ENCODE measurements at places on chromosomes 1 and 21.
A peak's percentile ranks its signal among the peaks of the same experiment; 100 is the strongest.

DNA sequence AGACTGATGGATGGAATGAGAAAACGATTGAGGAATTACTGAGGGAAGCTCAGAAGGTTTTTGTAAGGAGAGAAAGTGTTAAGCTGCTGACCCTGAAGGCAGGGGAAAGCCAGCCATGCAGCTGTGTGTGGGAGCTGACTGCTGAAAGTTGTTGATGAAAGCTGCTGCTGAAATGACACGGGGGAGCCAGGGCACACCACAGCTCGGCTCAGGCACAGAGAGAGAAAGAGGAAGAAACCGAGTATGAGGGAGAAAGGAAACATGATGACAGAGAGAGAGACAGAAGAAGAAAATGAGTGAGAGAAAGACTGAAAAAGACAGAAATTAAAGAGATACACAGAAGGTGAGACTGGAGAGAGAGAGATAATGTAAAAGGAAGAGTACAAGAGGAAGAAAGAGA lies 115.5 kb downstream of the LRRC53 start:
- DNase-seq = no peak

- no peak for DNase-seq
These were observed 82.5 kb downstream of the PRDM16 start for GRCh38 chr1:3151456-3151855.

DNA sequence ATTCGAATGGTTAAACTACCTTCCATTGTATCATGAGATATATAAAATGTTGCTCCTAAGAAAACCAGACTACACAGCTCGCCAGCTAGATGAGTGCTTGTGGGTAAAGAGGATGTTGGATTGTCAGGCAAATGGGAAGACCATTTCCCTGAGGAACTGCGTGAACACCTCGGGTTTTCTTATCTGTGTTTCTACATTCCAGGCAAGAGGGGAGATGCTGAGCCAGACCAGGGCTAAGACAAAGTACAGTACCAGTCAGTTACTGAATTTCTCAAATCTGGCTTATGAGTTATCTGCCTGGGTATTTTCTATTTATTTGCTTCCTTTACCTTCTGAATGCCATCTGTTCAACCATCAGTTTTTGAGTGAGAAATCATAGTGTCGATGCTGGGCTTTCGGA lies 170.8 kb downstream of the PLA2G4A start:
- no peak for DNase-seq

DNA sequence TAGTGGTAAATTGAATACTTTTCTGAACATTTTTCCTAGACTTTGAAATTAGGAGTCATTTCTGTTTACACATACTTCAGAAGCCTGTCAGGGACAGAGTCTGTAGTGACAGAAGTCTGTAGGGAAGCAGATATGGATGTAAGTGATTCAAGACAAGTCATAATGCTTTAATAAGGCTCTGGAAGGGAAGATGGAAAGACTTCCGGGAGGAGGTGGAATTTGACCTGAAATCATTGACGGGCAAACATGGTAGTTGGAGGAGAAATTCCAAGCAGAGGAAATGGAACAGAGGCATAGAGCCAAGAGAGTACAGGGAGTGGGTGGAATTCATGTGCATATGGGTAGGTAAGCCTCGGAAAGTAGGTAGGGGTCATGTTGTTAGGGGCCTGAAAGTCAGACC lies 22.5 kb downstream of the CAMTA1 start:
- DNase-seq = no peak

- DNase-seq = no peak
These were observed 509.4 kb downstream of the MATN1 start for GRCh38 chr1:30213936-30214335.

DNA sequence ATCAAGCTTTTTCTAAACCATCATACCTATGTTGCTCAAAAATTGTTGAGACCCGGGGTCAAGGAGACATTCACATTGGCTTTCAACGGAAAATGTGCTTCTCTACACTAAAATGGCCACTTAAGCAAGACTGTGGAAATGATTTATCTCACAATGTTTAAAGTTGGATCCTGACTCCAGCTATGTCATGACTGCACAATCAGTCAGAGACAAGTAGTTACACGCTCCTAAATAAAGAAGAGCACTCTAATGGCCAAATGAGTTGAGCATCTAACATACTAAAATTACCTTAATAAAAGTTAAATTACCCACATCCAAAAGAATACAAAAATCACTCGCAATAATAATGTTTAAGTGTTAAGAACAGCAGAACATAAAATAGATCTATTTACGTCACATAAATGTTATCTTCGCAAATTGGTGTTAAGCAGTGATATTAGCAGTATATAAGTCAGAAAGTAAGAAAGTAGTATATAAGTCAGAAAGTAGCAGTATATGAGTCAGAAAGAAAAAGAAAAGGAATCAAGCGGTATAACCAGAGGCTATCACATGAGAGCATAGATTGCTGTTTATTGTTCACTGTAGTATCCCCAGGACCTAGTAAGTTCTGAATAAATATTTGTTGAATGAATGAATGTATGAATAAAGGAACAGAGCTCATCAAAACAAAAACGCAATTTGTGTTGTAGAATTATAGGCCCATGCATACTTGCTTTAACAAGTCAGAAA lies 28.4 kb downstream of the ZNF281 start:
- DNase-seq = peak; percentile 36

DNA sequence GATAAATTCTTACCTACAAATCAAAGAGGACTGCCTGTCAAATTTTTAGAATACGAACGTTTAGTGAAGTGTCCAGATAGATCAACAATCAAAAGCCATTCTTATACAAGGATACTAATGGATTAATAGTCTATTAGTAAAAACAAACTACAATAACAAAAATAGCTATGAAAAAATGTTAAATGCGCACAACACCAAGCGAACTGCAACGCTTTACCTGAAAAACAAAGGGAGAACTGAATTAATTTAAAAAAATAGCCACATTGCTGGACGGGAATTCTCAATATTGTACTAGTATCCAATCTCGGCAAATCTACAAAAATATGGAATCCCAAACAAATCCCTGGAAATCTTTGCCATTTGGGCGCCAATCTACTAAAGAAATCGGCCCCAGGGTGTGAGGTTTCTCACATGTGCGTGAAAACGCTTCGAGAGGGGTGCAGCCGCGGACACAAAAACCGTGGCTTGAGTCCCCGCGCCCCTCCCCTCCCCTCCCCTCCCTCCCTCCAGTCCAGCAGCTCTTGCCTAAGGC lies 55.6 kb downstream of the TRAF5 start:
- DNase-seq = no peak

DNA sequence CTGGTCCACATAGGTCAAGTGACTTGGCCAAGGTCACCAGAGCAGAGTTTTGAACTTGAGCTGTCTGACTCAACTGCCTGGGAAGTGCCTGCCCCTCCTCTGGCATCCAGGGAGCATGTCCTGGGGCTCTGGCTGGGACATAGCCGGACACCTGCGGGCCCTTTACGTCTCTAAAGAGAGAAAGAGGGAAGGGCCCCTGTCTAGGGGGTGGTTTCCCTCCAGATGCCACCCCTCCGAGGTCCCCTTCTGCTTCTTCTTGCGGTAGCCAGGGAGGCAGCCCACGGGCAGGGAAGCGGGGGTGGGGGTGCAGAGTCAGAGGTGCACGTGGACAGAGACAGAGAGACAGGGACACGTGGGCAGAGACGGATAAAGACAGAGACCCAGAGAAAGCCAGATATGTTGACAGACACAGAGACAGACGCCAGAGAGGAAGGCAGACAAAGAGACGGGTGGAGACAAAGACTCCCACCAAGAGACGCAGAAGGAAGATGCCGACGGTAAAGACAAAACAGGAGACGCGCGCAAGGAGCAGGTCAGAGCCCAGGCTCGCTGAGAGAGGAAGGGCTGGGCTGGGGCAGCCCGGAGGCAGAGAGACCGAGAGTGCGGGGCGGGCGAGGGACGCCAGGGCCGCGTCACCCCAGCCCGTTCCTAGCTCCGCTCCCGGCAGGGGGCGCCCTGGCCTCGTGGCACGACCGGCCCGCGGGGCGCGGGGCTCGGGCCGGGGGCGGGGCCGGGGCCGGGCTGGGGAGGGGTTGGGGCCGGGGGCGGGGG lies 458 bp upstream of the ALPL start:
- peak; percentile 42 for DNase-seq

GRCh38 chr1:54051933-54052430 lies 1.0 kb downstream of the TMEM59 start:
- peak; percentile 15 for DNase-seq

DNA sequence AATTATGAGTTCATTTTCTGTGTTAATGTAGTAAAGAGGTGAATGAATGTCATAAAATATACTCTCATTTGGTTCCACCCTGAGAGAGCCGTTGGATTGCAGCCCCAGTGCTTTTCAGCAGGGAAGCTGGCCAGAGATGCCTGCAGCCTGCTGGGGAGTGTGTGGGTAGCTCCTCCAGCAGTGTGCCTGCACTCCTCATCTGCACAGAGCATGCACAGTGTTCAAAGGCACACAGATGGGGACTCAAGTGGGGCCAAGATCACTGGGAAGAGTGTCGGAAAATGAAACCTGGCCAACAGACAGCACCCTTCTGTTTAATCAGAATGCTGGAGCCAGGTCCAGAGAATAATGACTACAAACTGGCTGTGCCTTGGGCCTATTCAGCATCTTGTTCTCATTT lies 206.8 kb downstream of the ST6GALNAC3 start:
- no peak for DNase-seq

DNA sequence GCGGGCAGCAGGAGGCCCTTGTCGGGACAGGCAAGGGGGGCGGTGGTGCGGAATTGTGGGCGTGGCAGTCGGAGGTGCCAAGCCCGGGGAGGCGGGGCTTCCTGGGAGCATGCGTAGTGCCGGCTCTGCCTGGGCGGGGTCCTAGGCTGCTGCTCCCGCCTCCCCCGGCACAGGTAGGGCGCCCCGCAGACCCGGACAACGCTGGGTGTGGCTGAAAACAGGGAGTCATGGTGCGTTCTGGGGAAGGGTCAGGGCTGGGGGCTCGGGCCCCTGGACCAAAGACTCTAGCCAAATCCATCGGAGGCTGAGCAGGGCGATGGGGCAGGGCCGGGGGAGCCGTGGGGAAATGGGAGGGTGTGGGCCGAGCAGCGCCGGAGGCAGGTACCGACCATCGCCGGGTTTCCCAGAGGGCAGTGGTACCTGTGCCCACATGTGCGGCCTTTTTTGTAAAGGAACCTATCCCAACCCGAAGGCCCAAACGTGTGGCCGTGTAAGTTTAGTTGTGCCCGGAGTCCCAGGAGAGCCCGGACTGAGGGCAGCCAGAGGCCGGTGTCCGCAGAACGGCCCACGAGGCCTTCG lies 231.9 kb downstream of the SDCCAG8 start:
- DNase-seq = no peak

All from fibroblast of mammary gland (primary cell).